ENCODE measurements at places on chromosomes 7 and 10. TPM values are rescaled to one million over a fixed set of nuclear protein-coding genes. Genes with fewer than 3 reads are reported as not detected.

Gene C10orf53
- not detected for total RNA-seq

Gene STRIP2
- 7.1 TPM for total RNA-seq

Gene ACTR3C
- total RNA-seq: not detected

Gene POLR2J2
- 0.58 TPM for total RNA-seq

Gene ATOH7
- 0.10 TPM for total RNA-seq

Gene LAMB1
- total RNA-seq: 138 TPM

Gene LRRD1
- total RNA-seq: not detected

Gene NACAD
- total RNA-seq: 0.31 TPM

Gene CYP26C1
- total RNA-seq: not detected

Gene MRC1
- 0.03 TPM for total RNA-seq

Gene PLAC9
- not detected for total RNA-seq

Gene TRIP6
- 51.6 TPM for total RNA-seq

Gene AASS
- 0.06 TPM for total RNA-seq

Gene HOXA4
- 2.3 TPM for total RNA-seq

Gene HOXA9
- 0.52 TPM for total RNA-seq

Gene COL17A1
- 2.4 TPM for total RNA-seq

Gene SLC39A12
- total RNA-seq: not detected

Gene MDH2
- 390 TPM for total RNA-seq

Gene MACC1
- not detected for total RNA-seq

Gene SCART1
- 0.22 TPM for total RNA-seq
